IMR-90 (cell line): ENCODE measurements at places on chromosomes 2 and 18. TPM values are rescaled to one million over a fixed set of nuclear protein-coding genes. Genes with fewer than 3 reads are reported as not detected.

- no peak for DNase-seq
- H3K36me3 ChIP-seq = no peaks in the 10 kb centered on the region
- H3K27ac ChIP-seq = no peak overlapping the region
Measured at GRCh38 chr2:153470867-153471266, 7.7 kb downstream of the RPRM start.

TMEM37 gene
- polyA plus RNA-seq = 0.30 and 0.39 TPM in 2 replicates

TMEM214 gene
- 121 and 132 TPM in 2 replicates for polyA plus RNA-seq

CLEC4F gene
- not detected in 2 replicates for polyA plus RNA-seq

CRYBA2 gene
- polyA plus RNA-seq = not detected in 2 replicates

MRPL44 gene
- 13.9 and 18.6 TPM in 2 replicates for polyA plus RNA-seq

DNA sequence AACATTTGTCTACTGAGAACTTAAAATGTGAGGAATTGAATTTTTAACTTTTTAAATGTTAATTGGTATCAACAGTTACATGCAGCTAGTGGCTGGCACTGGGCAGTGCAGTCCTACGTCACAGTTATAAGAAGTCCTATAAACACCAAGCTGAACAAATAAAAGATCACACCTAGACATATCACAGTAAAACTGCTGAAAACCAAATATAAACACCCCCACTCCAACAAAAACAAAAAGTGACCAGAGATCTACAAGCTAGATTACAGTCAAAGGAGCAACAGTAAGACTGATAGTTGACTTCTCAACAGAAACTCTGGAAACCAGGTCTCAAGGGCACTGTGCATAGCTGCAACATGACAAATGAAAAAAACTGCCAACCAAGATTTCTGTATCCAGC lies 19.4 kb downstream of the TLK1 start:
- H3K27ac ChIP-seq = no peak overlapping the region
- peaks cover 2% of the 10 kb centered on the region for H3K4me1 ChIP-seq
- no peak overlapping the region for H3K4me3 ChIP-seq
- peaks cover 2% of the 10 kb centered on the region; the same call in 1 of the 2 replicates for H3K36me3 ChIP-seq
- no peak for DNase-seq

- H3K36me3 ChIP-seq = peaks cover 43% of the 10 kb centered on the region
- H3K27ac ChIP-seq = peak overlapping the region; percentile 100
- DNase-seq = peak; percentile 75
- H3K4me1 ChIP-seq = peaks cover 2% of the 10 kb centered on the region; the same call in 1 of the 2 replicates
- no peaks in the 10 kb centered on the region for H3K27me3 ChIP-seq
Measured at GRCh38 chr2:150485871-150486538, 1.5 kb downstream of the RND3 start.

- peaks cover 79% of the 10 kb centered on the region for H3K27me3 ChIP-seq
- no peak overlapping the region for H3K4me3 ChIP-seq
- H3K36me3 ChIP-seq = no peaks in the 10 kb centered on the region
- 0 out of 2 replicates have a peak, but pooled peaks cover 2% of the 10 kb centered on the region for H3K4me1 ChIP-seq
- H3K27ac ChIP-seq = no peak overlapping the region
Measured at GRCh38 chr2:108979461-108979860, 9.6 kb downstream of the EDAR start.

SLC5A7 gene
- polyA plus RNA-seq = not detected in 2 replicates

DNA sequence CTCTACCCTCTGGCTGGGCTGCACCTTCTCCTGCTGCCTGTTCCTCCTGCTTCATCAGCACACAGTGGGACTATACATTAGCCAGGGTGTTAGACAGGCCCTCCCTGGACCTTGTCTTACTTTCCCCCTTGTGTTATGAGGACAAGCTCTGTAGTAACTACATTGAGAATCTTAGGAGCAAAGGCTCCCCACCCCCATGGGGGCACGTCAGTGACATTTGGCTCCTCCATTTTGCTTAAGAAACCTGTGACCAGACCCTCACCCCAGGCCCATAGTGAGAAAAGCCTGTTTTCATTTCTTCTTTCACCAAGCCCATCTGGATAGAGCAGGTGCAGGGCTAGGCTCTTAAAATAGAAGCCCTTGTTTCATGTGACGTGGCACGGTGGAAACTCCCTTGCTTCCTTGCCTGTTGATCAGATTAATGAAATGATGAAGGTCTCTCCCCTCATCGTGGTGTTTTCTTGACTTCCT lies 146.7 kb downstream of the RPIA start:
- no peak overlapping the region for H3K4me3 ChIP-seq
- H3K36me3 ChIP-seq = no peaks in the 10 kb centered on the region
- no peaks in the 10 kb centered on the region for H3K27me3 ChIP-seq
- H3K27ac ChIP-seq = no peak overlapping the region
- H3K4me1 ChIP-seq = no peaks in the 10 kb centered on the region
- no peak for DNase-seq

TEKT4 gene
- not detected in 2 replicates for polyA plus RNA-seq

IMPACT gene
- polyA plus RNA-seq = 10.4 and 13.8 TPM in 2 replicates

DNA sequence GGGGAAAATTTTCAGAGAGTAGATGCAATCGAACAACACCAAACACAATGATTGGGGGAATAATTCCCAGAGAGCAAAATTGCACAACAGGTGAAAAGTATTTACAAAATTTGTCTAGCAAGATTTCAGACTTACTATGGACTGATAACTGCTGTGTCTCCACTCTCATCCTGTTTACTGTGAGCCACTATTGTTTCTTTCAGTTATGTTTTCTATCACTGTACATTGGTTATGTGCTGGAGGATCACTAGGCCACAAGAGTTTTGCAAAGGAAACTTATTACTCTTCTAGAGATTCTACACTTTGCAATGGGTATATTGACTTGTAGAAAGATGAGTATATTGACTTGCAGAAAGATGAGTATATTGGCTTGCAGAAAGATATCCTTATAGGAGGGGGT lies 934.1 kb upstream of the CRIM1 start:
- DNase-seq = no peak
- H3K4me1 ChIP-seq = no peaks in the 10 kb centered on the region
- H3K27me3 ChIP-seq = no peaks in the 10 kb centered on the region
- no peak overlapping the region for H3K27ac ChIP-seq

DNA sequence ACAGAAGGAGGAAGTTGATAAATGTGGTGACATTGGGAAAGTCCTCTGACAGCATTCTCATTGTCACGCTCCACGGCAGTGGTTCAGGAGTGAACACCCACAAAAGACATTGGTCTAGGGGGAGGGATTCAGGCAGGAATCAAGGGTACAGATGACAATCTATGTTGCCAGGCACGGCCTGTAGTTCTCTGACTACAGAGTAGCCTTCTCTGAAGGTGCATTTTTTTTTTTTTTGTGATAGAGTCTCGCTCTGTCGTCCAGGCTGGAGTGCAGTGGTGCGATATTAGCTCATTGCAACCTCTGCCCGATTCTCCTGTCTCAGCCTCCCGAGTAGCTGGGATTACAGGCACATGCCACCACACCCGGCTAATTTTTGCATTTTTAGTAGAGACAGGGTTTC lies 7.4 kb upstream of the MOB1A start:
- peaks cover 2% of the 10 kb centered on the region; the same call in 1 of the 2 replicates for H3K4me1 ChIP-seq
- DNase-seq = no peak
- no peak overlapping the region for H3K4me3 ChIP-seq
- peaks cover under 1% of the 10 kb centered on the region; the same call in 1 of the 2 replicates for H3K27me3 ChIP-seq

GRCh38 chr2:105072039-105072438 lies 34.2 kb downstream of the MRPS9 start:
- 0 out of 2 replicates have a peak, but pooled peaks cover 2% of the 10 kb centered on the region for H3K36me3 ChIP-seq
- no peak overlapping the region for H3K4me3 ChIP-seq
- H3K27me3 ChIP-seq = no peaks in the 10 kb centered on the region
- DNase-seq = no peak

- no peak overlapping the region for H3K27ac ChIP-seq
- H3K4me1 ChIP-seq = no peaks in the 10 kb centered on the region
- H3K4me3 ChIP-seq = no peak overlapping the region
- H3K36me3 ChIP-seq = no peaks in the 10 kb centered on the region
- no peak for DNase-seq
Measured at GRCh38 chr2:5538772-5539171, 153.4 kb upstream of the SOX11 start.

- H3K27ac ChIP-seq = no peak overlapping the region
- no peaks in the 10 kb centered on the region for H3K36me3 ChIP-seq
- H3K27me3 ChIP-seq = no peaks in the 10 kb centered on the region
- no peak overlapping the region for H3K4me3 ChIP-seq
Measured at GRCh38 chr18:68454511-68455228, 260.2 kb downstream of the TMX3 start.

SRD5A2 gene
- not detected in 2 replicates for polyA plus RNA-seq

DNA sequence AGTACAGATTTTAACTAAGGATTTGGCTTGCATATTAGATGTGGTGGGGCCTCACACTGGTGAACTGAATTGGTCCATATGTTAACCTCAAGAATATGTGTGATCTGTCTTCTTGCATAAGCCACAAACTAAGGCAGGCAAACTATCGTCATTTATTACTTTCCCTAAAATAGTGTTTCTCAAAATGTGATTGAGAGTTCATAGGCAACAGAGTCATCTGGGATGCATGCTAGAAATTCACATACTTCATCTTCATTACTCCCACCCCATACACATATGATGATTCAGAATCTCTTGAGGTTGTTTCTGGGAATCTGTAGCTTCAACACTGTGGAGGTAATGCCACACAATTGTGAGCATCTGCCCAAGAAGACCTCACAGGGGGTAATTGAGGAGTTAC lies 822.8 kb upstream of the CDH2 start:
- H3K4me1 ChIP-seq = peaks cover 2% of the 10 kb centered on the region; the same call in 1 of the 2 replicates
- H3K4me3 ChIP-seq = no peak overlapping the region
- H3K27ac ChIP-seq = no peak overlapping the region
- peak; percentile 59 for DNase-seq

DNA sequence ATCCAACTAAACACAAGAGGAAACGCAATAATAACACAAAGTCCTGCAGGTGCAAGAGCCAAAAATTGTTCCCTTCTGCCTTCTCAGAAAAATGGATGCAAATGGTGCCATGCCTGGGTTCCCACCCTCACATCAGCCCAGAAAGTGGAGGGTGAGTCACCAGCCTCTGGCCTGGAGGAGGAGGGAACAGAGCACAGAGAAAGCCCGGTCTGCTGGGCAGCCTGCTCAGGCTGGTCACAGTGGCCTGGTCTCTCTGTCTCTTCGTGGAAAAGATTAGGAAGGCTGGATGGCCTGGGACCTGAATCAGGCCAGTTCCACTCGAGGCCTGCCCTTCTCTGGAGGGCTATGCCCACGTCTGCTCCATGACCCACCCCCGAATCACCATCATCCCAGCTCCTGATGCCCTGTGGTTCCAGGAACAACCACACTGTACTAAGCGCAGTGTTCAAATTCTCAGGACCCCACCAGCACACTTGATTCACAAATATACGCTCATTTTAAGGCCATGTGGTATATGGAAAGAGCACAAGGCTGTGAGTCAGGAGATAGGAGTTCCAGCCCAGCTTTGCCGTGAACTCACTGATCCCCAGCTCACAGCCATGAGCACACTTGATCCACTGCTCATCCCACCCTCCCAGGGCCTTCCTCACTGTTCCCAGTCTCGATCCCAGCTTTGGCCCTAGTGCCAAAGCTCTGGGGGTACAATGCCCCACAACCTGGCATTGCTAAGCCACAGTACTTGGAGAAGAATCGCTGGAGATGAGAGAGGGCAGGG lies 82.1 kb downstream of the ZBTB7C start:
- no peak overlapping the region for H3K27ac ChIP-seq
- H3K27me3 ChIP-seq = peaks cover 2% of the 10 kb centered on the region
- DNase-seq = peak; percentile 29
- no peaks in the 10 kb centered on the region for H3K36me3 ChIP-seq
- no peak overlapping the region for H3K4me3 ChIP-seq

MLPH gene
- polyA plus RNA-seq = 21.6 and 23.7 TPM in 2 replicates

- no peaks in the 10 kb centered on the region for H3K27me3 ChIP-seq
- peaks cover 1% of the 10 kb centered on the region; the same call in 1 of the 2 replicates for H3K4me1 ChIP-seq
- DNase-seq = no peak
- H3K27ac ChIP-seq = no peak overlapping the region
- no peak overlapping the region for H3K4me3 ChIP-seq
Measured at GRCh38 chr2:8134985-8135682, 546.7 kb upstream of the ID2 start.

DNA sequence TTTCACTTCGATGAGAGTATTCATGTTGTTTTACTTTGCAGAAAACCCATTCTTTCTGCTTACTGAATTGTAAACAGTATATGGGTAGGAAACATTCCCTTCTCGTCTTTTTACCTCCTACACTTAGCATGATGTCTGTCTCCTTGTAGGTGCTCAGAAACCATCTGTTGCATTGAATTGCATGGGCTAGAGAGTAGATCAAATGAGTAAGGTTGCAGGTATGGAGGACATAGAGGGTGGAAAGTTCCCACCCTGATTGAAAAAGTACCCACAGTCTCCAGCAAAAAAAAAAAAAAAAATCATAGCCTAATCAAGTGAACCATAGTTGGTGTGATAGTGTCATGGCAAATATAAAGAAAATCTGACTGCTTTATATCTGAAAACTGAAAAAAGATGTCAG lies 1.7 kb downstream of the CYTIP start:
- no peaks in the 10 kb centered on the region for H3K4me1 ChIP-seq
- H3K36me3 ChIP-seq = no peaks in the 10 kb centered on the region
- H3K27me3 ChIP-seq = peaks cover 2% of the 10 kb centered on the region; the same call in 1 of the 2 replicates
- no peak overlapping the region for H3K27ac ChIP-seq
- no peak for DNase-seq

PLA2R1 gene
- polyA plus RNA-seq = 0.24 and 0.43 TPM in 2 replicates

GRCh38 chr2:213227458-213227857 lies 56.8 kb upstream of the SPAG16 start:
- no peaks in the 10 kb centered on the region for H3K27me3 ChIP-seq
- no peaks in the 10 kb centered on the region for H3K36me3 ChIP-seq
- DNase-seq = no peak
- H3K4me1 ChIP-seq = no peaks in the 10 kb centered on the region

- peaks cover 14% of the 10 kb centered on the region for H3K4me1 ChIP-seq
- H3K36me3 ChIP-seq = no peaks in the 10 kb centered on the region
- no peaks in the 10 kb centered on the region for H3K27me3 ChIP-seq
Measured at GRCh38 chr2:64700133-64700809, 46.6 kb upstream of the SERTAD2 start.

DNA sequence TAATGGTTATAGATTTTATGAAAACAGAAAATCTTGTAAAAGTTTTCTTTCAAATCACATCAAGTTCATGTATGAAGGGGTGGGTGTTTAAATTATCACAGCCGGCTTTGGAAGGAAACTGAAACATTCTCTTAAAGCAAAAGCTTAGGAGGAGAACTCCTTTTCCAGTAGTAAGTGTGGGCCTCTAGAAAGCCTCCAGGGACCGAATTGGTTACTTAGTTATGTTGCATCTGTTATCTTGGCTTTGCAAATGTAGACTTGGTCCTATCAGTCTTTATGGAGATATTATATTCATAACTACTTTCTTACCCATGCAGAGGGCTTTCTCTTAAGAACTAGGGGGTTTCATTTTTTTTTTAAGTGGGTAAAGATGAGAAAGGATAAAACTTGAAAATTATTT lies 7.4 kb downstream of the NAB1 start:
- no peaks in the 10 kb centered on the region for H3K27me3 ChIP-seq
- H3K4me3 ChIP-seq = no peak overlapping the region
- no peak for DNase-seq
- peaks cover 3% of the 10 kb centered on the region; the same call in 1 of the 2 replicates for H3K36me3 ChIP-seq

DNA sequence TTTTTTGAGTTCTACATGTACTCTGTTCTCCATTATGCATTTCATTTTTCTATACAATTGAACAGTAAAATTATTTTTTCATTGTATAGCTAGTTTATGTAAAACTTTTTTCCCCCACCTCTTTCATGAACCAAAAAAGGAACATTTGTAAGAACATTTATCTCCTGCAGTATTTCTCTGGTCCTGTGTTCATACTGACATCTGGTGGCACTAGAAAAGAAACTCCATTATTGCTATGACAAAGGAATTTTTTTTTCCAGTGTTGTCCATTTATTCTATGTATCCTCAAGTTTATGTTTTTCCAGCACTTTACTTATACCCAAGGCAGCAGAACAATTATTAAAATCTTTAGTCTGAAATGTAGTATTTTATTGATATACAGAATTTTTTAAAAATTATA lies 27.4 kb upstream of the CHAC2 start:
- DNase-seq = peak; percentile 64
- no peak overlapping the region for H3K4me3 ChIP-seq
- H3K4me1 ChIP-seq = peaks cover 4% of the 10 kb centered on the region
- H3K36me3 ChIP-seq = peaks cover 3% of the 10 kb centered on the region
